Activated effector memory CD4-positive, alpha-beta T cell treated with Interleukin-2 at 50 U/mL for 16 hours (primary cell): ENCODE measurements at places on chromosomes 4 and X.

GRCh38 chr4:139555705-139556070 lies 331 bp downstream of the SETD7 start:
- DNase-seq: peak; percentile 10

DNA sequence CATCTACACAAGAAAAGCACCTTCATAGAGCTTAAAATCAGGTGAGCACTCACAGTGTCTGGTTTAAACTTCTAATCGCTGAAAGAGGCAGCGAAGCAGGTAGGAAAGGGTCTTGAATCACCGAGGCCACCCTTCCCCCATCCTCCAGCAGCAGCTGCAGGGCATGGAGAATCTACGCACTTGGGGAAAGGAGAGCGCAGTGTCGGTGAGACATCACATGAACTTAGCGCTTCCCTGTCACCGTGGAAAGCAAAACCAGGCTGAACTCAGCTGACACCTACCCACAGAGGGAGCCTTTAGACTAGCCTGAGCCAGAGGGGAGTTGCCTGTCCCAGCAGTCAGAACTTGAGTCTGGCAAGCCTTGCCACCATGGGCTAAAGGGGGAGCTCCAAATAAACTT lies 197.2 kb upstream of the ZFP42 start:
- no peak for DNase-seq

- DNase-seq: no peak
Measured at GRCh38 chr4:150722908-150723362, 141.0 kb downstream of the MAB21L2 start.

- no peak for DNase-seq
Measured at GRCh38 chr4:28481565-28481964, 1620.9 kb downstream of the STIM2 start.

DNA sequence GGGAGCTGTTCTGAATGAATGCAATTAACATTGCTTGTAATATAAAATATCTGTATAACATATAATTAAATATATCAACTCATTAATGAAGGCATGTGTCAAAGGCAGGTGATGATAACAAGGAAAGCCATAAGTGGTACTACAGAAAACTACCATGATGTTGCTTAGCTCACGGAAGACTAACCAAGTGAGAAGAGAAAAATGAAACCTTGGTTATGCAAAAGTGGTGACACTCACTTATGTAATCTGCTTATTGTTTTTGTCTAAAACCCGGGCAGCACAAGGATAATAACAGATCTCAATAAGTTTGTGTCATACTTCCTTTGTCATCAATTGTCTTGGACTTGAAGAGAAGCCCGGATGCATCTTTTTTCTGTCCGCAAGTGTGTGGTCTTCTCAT lies 156.4 kb downstream of the HS6ST2 start:
- DNase-seq: no peak

- no peak for DNase-seq
Measured at GRCh38 chr4:128709268-128709667, 100.2 kb upstream of the JADE1 start.

- DNase-seq: no peak
Measured at GRCh38 chr4:128775916-128776315, 33.6 kb upstream of the JADE1 start.

GRCh38 chr4:114005569-114006442 lies 26.4 kb upstream of the ARSJ start:
- DNase-seq: no peak

GRCh38 chrX:122565952-122566351 lies 618.1 kb upstream of the GRIA3 start:
- no peak for DNase-seq

GRCh38 chr4:56388306-56388705 lies 1.0 kb upstream of the AASDH start:
- no peak for DNase-seq

- no peak for DNase-seq
Measured at GRCh38 chrX:110001740-110002299, 1.1 kb upstream of the TMEM164 start.

- no peak for DNase-seq
Measured at GRCh38 chrX:49111791-49112190, 11.7 kb downstream of the GPKOW start.

- no peak for DNase-seq
Measured at GRCh38 chr4:71533121-71533520, 194.3 kb downstream of the SLC4A4 start.

DNA sequence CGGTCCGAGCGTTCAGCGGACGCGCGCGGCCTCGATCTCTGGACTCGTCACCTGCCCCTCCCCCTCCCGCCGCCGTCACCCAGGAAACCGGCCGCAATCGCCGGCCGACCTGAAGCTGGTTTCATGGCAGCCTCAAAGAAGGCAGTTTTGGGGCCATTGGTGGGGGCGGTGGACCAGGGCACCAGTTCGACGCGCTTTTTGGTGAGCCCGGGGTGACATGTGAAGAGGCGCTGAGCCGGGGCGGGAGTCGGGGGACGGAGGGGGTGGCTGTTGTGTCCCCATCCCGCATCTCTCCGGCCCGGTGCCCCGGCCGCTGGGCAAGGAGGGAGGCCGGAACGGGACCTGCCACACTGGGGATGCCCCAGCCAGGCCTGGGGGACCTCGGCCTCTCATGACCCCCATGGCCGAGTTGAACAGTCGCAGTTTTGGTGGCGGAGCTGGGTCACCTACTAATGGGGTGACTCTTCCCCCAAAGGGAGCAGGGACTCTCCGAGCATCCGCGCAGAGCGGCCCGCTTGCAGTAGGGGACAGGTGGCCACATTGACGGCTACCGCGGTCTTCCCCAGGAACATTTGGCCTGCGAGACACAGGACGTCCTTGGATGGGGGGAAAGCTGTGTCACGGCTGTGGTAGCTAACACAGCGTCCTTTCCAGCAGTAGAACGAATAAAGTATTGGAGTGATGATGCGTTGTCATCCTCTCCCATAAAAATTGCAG lies at the start of gene GK:
GK (plus strand) TSS at position 9 of the 717 bp plus-strand sequence; CDS start at position 124, 115 bp downstream.
- DNase-seq: peak; percentile 5

DNA sequence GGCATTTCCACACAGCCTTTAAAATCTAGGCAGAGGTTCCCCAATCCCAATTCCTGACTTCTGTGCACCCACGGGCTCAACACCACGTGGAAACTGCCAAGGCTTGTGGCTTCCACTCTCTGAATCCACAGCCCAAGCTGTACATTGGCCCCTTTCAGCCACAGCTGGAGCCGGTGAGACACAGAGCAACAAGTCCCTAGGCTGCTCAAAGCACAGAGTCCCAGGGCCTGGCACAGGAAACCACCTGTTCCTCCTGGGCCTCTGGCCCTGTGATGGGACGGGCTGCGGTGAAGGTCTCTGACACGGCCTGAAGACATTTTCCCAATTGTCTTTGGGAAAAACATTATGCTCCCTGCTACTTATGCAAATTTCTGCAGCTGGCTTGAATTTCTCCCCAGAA lies 500.0 kb downstream of the FSTL5 start:
- no peak for DNase-seq

DNA sequence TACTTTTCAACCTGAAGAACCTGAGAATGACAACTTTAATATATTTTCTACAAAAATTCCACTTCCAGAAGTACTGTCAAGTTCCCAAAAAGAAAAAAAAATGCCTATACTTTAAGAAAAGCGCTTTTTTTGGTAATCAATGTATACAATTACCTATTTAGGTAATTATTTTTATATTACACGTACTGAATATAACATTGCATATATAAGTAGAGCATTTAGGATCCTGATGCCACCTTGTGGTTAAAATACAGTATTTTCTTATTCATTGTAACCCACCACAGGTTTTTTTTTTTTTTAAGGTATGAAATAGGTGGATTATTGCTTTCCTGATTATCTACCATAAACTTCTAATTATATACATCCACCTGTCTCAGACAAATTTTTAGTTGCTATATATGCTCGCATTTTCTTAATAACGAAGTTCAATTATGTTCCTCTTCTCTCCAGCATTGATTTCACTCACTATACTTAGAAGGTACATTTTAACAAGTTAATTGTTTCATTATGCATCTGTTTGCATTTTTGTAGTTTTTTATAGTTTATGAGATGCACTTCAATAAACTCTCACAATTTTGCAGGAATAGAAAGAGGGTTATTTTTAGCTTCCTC lies 5.2 kb downstream of the MAP9 start:
- DNase-seq: no peak

- no peak for DNase-seq
Measured at GRCh38 chr4:146398404-146398803, 123.3 kb downstream of the SLC10A7 start.

DNA sequence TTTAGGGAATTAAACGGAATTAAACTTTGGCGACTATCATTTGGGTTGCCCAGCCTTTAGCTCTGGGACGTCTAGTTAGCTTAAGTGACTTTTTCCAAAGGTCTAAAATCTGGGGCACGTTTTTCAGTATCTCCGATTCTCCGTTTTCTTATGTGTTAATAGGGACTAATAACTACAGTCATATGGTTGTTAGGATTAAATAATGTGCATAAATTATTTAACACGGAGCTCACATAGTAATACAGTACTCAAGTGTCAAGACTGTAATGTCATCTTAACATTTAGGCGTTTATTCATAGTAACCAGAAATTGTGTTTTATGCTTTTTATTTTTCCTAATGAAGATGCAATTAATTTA lies 466 bp upstream of the CCNA2 start:
- DNase-seq: no peak

GRCh38 chr4:83885256-83886182 lies 349.6 kb downstream of the GPAT3 start:
- DNase-seq: no peak

DNA sequence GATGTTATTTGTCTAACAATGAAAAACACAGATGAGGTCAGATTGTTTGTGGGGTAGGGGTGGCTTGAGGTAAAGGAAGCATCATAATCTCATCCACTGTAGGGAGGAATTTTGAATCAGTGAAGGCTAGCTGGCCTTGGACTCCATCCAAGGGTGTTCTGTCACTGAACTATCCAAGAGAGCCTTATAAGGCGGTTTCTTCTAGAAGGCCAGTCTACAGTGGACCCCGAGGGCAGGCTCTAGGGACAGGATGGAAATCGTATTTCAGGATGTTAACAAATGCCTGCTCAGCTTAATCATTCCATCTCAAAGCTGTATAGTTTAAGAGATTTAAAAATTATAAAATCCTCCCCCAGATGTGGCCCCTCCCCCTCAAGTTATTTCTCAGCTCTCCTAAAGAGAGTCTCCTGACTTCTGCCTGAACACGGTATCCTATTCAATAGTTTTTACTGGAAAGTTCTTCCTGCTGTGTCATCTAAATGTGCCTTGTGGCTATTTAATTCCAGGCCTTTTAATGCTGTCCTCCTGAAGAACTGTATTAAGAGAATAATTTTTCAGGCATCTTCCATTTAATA lies 8.0 kb downstream of the IGFBP7 start:
- DNase-seq: no peak

DNA sequence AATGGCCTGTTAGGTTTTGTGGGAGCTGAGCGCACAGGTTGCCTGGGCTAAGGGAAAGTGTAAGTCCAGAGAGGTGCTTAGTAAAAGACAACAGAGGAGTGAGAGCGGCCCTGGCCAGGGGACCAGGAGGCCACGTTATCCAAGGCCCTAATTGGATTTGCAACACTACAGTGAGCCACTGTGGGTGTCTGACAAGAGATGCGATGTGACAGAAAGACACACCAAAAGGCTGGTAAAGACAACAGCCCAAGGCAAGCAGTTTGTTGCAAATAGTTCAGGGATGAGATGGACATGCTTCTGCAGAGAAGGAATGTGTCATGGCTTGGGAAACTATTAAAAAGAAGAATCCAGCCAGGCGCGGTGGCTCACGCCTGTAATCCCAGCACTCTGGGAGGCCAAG lies 162.7 kb upstream of the KIT start:
- no peak for DNase-seq

DNA sequence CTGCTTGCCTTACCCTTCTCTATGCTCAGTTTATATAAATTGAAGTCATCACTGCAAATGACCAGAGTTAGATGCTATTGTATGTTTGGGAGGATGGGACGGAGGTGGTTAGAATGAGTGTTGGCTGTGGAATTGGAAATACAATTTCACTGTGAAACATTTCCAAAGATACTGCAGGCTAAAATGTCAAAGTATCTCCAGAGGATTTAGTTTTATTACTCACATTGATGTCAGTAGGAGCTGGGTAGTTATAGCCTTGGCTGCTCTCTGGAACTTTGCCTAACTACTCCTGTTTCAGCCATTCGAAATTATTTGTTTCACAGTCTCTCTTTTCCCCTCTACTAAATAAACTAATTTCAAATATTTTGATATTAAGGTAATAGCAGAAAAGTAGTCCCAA lies 92.6 kb upstream of the PPP3CA start:
- DNase-seq: no peak

DNA sequence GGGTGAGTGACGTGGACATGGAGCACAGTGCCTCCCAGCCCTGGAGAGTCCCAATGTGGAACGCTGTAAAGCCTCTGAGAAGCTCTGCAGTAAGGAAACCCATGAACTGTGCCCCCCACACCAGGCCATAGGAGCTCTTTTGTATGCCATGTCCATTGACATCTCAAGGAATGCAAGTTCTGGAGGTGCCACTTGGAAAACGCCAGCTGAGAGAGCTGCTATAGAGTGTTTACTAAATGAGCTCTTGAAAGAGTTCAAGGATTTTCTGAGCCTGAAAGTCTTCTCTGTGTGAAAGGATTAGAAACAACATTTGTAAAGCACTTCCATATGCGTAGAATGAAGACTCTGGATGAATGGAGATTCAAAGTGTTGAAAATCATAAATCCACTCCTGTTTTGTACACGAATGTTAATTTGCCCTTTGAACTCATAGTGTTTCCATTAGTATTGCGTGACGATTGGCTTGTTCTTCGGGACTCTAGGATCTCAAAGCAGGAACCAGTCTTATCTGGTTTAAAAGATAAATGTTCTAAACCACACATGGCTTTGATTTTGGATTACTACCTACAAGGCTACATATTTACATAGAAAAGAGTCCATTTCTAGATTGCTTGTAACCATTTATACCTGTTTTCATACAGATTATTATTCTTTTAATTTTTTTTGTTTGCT lies 41.8 kb upstream of the STOX2 start:
- no peak for DNase-seq

GRCh38 chr4:148061795-148062194 lies 329.9 kb downstream of the ARHGAP10 start:
- no peak for DNase-seq

- DNase-seq: no peak
Measured at GRCh38 chr4:94410678-94411206, 41.0 kb upstream of the PDLIM5 start.
